ENCODE measurements at places on chromosomes 2 and 18. TPM values are rescaled to one million over a fixed set of nuclear protein-coding genes. Genes with fewer than 3 reads are reported as not detected.

The FBXO36 gene
- total RNA-seq = 6.2 TPM

- peak; percentile 69 for DNase-seq
Measured at GRCh38 chr2:217054791-217055190, 194.9 kb upstream of the TNP1 start.

DNA sequence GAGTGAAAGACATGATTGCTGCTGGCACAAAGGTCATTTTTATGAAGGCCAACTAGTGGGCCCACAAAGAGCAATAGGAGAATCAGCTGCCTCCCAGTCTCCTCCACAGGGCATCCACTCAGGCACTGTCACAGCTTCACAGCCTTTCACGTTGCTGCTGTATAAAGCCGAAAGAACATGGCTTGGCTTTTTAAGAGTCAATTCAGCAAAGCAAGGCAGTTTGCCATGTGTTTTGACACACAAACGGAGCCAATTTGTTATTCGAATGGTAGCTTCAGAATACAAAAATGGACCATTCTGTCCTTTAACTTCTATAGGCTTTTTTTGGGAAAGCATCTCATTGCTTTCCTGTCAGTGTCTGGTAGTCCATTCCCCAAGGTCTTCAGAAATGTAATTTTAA lies 283.4 kb upstream of the PARD3B start:
- no peak for DNase-seq

GRCh38 chr2:241566468-241566867 lies 7.9 kb downstream of the BOK start:
- no peak for DNase-seq

DNA sequence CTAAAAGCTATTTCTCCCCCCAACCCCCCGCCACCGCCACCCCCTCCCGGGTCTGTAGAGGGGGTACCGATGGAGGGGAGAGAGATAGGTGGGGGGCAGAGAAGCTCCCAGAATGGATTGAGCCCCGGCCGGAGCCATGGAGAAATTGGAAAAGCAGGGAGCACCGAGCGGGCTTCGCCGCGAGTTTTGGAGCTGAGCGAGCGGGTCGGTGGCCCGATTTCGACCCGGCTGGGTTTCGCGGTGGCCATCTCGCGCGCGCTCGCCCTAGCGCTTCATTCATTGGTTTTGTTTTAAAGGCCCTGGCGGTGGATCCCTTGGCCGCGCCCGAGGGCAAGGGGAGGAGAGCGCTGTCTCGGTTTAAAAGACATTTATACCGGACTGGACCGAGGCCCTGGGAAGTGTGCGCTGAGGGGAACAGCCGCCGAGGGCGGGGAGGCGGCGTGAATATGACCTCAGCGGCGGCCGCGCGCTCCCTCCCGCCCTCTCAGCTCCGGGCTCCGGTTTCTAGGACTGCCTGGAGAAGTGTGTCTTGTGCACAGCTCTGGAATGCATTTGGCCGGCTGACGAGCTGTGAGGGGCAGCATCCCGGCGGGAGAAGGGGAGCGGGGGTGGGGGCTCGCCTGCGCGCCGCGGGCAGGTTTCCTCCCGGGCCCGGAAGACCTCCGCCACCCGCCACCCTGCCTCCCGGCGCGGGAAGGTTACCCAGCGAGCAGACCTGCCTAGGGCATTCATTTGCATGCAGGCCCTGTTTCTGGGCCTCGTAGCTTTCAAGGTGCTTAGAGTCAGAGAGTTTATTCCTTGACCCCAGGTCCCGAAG lies 1.7 kb upstream of the SMAD7 start:
- DNase-seq = peak; percentile 91

The PTH2R gene
- not detected for total RNA-seq

Measured in Daoy (cell line).